Tibial nerve (tissue), 4 donors: ENCODE measurements at places on chromosomes 16 and 17. TPM values are rescaled to one million over a fixed set of nuclear protein-coding genes. Genes with fewer than 3 reads are reported as not detected.

GRCh38 chr16:74101379-74102137, 195.1 kb upstream of the PSMD7 start:
- H3K4me1 ChIP-seq = no peaks in the 10 kb centered on the region
- H3K36me3 ChIP-seq = no peaks in the 10 kb centered on the region
- H3K27ac ChIP-seq = no peak overlapping the region
- no peaks in the 10 kb centered on the region for H3K27me3 ChIP-seq

DNA sequence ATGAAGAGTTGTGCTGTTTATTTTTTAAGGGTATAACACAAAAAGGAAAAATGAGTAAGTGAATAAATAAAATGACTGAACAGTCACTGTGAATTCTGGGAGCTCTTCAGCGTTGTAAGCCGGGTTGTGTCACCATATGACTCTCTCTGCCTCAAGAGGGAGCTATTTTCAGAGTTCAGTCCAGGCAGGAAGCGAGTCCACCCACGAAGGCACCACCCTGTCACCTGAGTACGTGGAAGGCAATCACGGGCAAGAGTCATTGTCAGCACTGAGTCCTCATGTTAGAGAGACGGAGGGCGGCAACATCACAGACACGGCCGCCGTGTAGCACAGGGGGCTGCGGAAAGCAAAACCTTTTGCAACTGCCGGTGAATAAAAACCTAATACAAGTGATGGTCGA, 227.6 kb downstream of the UTP18 start:
- H3K27ac ChIP-seq = no peak overlapping the region
- no peaks in the 10 kb centered on the region for H3K36me3 ChIP-seq
- no peak overlapping the region for H3K4me3 ChIP-seq
- H3K27me3 ChIP-seq = no peaks in the 10 kb centered on the region
- no peak for DNase-seq

GRCh38 chr16:62700426-62701294, 664.4 kb upstream of the CDH8 start:
- DNase-seq = no peak
- H3K4me1 ChIP-seq = no peaks in the 10 kb centered on the region
- no peak overlapping the region for H3K27ac ChIP-seq
- H3K36me3 ChIP-seq = no peaks in the 10 kb centered on the region
- H3K27me3 ChIP-seq = no peaks in the 10 kb centered on the region

DNA sequence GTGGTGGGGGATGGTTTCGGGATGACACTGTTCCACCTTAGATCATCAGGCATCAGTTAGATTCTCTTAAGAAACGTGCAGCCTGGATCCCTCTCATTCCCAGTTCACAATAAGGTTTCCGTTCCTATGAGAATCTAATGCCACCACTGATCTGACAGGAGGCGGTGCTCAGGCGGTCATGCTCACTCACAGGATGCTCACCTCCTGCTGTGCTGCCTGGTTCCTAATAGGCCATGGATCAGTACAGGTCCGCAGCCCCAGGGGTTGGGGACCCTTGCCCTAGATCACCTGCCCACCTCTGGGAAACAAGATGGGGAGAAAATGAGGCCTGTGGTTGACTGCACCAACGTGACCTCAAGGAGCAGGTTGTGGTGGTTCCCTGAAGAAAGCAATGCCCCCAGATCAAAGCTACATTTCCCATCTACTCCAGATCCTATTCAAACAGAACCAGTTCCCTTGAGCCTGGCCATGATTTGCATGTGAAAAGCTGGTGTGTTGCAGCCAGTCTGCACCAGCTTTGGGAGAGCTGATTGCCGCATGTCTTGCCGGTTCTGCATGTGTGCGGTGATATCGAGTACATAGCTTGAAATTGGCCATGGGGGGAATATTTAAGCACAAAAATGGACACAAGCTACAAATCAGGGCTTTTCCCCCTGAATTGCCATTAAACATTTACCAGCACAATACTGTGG, 183.2 kb upstream of the HSBP1 start:
- H3K36me3 ChIP-seq = no peaks in the 10 kb centered on the region
- no peaks in the 10 kb centered on the region for H3K27me3 ChIP-seq
- no peak overlapping the region for H3K4me3 ChIP-seq
- H3K4me1 ChIP-seq = no peaks in the 10 kb centered on the region
- no peak overlapping the region for H3K27ac ChIP-seq

The GJD3 gene
- not detected for total RNA-seq

The RNF112 gene
- 2.1 TPM for total RNA-seq

DNA sequence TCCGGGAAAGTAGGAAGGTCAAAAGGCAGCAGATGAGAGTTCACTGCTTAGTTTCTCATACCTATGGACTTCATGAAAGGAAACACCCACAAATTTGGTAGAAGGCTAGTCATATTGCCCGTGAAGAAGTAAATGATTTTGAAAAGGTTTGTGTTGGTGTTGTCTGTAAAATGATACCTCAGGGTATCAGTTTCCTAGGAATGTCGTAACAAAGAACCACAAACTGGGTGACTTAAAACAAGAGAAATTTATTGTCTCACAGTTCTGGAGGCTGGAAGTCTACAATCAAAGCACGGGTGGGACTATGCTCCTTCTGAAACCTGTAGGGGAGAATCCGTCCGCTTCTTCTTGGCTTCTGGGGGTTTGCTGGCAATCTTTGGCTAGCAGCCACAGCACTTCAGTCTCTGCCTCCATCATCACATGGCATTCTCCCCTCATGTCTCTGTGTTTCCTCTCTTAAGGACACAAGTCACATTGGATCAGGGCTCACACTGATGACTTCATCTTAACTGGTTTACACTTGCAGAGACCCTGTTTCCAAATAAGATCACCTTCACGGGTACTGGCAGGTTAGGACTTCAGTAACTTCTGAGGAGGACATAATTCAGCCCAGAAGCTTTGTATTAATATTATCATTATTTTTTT, 2.0 kb upstream of the NAE1 start:
- H3K27ac ChIP-seq = no peak overlapping the region
- peaks cover 12% of the 10 kb centered on the region for H3K4me1 ChIP-seq
- no peaks in the 10 kb centered on the region for H3K27me3 ChIP-seq
- H3K4me3 ChIP-seq = no peak overlapping the region
- no peak for DNase-seq
